ENCODE measurements at places on chromosomes 3 and 15.

DNA sequence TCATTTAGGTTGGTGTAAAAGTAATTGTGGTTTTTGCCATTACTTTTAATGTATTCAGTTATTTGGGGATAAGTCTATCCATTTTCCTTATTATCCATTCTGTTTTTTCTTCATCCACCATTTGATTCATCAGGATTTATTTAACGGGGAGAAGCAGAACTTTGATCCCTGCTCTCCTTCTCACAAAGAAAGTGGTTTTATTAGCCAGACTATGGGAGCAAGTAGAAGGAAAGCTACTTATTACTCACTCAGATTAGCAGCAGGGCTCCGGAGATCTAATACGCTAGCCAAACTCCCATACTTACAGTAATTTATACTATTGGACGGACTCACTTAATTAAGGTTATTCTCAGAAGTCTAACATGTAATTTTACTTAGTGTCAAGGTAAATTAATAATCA is 14.7 kb upstream of the TMEM87A start:
- no peak for DNase-seq

DNA sequence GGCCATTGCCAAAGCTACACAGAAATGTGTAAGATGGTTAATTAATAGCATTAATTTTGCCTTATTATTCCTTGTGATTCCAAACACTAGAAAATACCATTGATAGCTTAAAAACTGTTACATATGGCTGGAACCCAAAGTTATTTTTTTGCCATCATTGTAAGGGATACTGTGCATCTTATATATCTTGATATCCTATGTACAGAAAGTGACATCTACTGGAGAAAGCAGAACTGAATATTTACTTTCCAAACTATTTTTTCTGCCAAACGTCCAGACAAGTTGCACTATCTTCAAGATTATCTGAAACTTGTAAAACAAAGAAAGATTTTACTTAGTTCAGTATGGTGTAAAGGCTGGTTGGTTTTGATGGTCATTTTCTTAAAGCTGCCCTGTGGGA is 33.3 kb upstream of the MEIS2 start:
- DNase-seq, result no peak

GRCh38 chr3:152505926-152506325 is 237.2 kb downstream of the MBNL1 start:
- DNase-seq, result no peak

DNA sequence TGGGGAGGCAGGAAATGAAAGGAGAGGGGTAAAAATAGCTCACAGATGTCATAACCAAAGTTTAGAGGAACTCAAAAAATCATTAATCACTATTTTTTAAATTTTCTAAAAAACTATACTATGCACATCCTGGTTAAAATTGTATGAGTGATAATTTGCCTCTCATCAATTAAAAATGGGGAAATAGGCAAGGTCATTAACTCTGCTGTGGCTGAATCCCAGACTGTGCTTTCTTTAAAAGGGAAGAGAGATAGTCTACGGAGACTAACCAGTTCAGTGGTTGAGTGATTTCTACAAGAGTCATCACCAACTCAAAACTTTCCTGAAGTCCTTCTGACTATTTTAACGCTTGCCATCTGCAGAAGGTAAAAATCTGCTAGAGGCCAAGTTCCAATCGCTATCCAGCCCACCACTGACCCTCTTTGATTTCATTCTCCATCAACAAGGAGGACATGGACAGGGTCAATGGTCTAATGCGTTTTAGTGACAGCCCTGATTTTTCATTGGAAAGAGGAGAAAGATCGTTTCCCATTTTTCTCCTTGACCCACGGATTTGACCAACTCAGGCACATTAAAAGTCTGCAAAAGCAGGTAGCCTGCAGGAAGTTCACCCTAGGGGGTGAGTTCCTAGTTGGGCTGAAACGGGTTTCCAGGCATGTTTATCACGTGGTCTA is 850 bp downstream of the SUCLG2 start:
- no peak for DNase-seq

DNA sequence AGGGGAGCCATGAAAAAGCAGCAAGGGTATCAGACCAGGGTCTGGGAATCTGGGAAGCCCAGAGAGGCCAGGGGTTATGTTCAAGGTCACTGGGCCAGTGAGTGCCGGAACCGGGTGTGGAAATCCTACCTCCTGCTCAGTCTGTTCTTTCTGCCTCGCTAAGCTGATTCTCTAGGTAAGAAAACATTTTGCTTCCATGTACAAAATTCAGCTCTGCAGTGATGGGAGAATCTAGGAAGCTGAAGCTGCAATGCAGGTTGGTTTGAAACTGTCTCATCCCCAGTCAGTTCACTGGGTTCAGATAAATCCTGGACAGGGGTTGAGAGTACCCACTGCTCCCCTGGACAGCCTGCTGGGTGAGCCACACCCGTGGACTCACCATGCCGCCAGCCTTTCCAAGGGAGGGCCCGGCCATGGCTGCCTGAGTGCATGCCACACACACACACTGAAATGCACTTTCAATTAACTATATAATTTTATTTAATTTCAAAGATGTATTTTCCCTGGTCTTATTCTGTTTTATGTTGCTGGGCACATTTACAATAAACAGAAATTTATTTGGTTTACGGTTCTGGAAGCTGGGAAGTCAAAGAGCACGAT is 108.4 kb downstream of the CORO2B start:
- no peak for DNase-seq

DNA sequence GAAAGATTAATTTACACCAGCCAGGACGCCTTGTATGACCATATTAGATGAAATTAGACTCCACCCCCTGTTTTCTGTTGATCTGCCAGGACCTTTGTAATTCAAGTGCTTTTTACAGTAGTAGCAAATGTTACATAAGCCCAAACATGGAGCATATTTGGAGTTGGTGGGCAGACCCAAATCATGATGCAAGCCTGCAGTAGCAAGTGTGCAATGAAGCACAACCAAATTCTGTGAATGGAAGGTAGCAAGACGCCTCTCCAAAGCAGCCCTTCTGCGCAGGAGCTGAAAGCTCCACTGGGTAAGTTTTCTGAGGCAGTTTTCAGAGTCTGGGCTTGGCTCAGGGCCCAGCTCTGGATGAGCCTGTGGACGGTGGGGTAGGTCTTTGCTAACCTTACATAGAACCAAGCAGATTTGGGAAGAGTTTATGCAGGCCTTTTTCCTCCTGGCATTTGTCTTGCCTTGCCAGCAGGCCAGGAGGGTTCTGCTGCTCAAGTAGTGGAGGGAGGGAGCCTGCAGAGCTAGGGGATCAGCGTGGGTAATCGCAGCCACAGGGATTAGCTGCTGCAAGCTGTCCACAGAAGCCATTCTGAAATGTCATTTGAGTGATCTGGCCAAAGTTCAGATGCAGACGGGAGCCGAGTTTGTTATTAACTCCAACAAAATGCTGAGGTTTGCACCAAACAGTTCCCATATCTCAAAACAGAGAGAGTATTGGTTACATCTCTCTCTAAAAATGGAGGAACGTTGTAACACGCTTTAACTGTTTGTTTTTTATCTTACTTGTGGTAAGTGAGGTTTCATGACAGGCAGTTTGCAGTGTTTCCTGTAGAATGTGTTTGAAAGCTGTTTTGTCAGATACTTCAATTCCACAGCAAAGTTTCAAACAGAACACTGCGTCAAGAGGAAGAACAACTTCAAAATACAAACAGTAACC is 55.4 kb downstream of the PSMD6 start:
- no peak for DNase-seq

DNA sequence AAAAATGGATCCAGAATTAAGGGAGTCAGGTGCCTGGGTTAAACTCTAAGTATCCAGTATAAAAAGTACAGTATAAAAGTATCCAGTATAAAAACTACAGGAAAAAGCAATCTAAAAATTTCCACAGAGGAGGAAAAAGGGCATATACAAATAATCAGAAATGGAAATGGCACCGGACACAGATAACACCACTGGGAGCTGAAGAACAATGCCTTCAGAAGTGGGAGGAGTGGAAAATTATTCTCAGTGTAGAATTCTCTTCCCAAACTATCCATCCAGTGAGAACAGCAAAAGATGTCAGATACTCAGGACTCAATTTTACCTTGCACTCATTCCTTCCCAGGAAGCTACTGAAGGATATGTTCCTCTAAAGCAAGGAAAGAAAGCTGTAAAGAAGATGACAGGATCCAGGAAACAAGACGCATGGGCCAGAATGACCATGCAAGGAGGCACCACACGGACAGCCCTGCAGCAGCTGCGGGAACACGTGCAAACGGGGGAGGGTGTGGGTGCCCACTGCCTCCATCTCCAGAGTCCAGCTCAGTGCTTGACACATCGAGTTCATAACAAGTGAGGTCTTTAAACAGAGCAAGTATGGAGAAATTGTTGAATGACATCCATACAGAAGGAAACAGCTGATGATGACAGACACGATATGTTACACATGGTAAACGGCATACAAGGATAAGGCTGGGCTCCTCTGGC is 68.5 kb downstream of the CHSY1 start:
- DNase-seq, result no peak

DNA sequence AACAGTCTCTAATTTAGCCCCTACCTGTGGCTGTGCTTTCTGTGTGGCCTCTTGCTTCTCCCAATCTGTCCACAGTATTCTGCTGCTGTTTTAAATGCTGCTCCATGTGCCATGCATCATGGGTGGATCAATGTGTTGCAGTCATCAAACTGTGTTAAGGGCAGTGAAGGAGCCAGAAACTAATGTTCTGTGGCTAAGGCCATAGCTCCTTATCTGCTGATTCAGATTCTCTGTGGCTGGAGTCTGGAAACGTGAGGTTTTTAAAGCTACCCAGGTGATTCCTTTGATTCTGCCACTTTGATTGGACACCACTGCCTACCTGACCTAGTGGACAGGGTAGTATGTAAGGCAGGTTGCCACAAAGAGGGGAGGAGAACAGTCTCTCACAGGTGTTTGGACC is 44.8 kb downstream of the MORC1 start:
- DNase-seq, result no peak

DNA sequence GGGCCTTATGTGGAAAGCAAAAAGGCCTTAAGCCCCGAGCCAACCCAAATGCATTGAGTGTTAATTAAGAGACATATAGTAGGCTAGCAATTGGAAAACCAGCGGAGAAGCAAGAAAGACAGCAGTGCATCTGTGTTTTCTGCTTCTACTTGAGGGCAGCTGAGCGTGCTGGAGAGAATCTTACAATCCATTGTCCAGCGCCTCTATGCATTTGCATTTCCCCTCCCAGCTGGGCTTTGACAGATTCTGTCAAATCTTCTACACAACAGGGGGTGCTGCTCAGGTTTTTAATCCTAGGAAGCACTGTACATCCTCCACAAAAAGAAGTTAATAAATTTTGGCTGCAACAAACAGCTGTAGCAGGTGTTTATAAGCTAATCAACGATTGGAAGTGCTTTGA is 23.9 kb downstream of the SSR3 start:
- DNase-seq, result no peak

- no peak for DNase-seq
Observed at GRCh38 chr3:187963677-187964385, 190.1 kb upstream of the LPP start.

DNA sequence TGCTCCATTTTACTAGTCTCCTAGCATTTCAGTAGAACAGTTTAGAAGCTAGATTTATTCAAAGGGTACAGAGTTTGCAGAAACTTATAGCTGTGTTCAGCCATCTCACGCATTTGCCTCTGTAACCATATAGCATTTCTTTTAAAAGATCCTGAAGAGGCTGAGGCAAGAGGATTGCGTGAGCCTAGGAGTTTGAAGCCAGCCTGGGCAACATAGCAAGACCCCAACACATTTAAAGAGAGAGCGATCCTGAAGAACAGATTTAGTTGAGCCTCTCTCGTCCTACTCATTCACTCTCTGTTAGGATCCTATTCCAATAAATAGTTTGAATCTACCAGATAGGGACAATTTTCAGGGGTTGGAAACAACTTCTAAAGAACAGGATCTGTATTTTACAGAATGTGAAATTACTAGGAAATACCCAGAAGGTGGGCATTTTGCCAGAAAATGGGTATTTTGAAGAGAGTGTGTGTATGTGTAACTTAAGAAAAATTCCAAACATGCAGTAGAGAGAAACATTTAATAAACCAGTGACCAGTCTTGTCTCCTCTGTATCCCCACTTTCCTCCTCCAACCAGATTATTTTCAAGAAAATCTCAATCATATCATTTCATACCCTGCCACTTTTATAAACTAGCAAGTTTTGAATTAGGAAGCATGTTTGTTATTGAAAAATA is 4.5 kb downstream of the EIF3J start:
- DNase-seq, result no peak

- DNase-seq, result no peak
Observed at GRCh38 chr3:39414421-39414907, 7.9 kb downstream of the RPSA start.

GRCh38 chr3:40465111-40465407 is 7.9 kb downstream of the RPL14 start:
- no peak for DNase-seq

GRCh38 chr3:146072824-146073223 is 88.2 kb downstream of the PLOD2 start:
- DNase-seq, result no peak

DNA sequence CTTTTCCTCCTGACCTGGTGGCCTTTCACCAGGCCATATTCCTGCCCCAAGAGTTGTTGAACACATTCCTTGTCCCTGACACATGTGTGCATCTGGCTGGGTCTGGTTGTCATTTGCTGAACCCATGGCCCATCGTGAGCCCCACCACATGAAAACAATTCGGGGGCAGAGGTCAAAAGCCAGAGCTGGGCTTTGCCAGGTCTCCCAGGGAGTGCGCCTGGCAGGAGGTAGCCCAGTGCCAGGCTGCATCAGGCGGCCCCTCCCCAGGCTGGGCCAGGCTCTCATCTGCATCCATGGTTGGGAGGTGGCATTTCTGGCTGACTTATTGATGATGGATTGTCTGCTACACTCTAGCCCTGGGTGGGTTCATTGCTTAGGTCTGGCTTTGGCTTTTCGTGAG is 30.9 kb downstream of the SPSB4 start:
- no peak for DNase-seq

All from activated T-cell treated with anti-CD3 and anti-CD28 coated beads for 1 hour (primary cell).